ENCODE measurements at places on chromosomes 11 and 22.

- DNase-seq = peak; percentile 83
Measured at GRCh38 chr11:2305140-2305778, 3.4 kb downstream of the TSPAN32 start.

- DNase-seq = no peak
Measured at GRCh38 chr11:66878474-66878873, 21.6 kb downstream of the LRFN4 start.

DNA sequence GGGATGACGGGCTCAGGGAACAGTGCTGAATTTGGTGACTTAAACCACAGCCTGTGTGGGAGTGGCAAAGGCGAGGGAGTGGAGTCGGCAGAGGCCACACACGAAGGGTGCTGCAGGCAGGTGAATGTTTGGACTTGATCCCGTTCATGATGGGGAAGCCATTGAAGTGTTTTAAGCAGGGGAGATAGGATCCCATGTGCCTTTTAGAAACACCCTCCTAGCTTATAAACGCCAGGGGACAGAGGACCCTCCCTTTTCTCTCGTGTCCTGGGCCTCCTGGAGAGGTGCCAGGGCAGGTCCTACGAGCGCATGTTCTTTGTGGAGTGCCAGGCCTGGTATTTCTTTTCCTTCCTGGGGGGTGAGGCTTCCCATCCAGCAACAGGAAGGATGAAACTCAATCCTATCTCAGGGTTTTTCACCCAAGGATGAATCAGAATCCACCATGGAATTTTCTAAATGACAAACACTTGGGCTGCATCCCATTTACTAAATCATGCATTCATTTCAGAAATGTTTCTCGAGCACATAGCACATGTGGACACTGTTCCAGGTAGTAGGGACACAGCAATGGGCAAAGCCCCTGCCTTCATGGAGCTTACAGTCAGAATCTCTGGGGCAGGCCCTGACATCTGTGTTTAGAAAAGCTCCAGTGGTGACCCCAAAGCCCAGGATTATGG is 59.6 kb downstream of the CHRDL2 start:
- DNase-seq = no peak

- DNase-seq = no peak
Measured at GRCh38 chr11:44791316-44791925, 64.7 kb downstream of the TSPAN18 start.

DNA sequence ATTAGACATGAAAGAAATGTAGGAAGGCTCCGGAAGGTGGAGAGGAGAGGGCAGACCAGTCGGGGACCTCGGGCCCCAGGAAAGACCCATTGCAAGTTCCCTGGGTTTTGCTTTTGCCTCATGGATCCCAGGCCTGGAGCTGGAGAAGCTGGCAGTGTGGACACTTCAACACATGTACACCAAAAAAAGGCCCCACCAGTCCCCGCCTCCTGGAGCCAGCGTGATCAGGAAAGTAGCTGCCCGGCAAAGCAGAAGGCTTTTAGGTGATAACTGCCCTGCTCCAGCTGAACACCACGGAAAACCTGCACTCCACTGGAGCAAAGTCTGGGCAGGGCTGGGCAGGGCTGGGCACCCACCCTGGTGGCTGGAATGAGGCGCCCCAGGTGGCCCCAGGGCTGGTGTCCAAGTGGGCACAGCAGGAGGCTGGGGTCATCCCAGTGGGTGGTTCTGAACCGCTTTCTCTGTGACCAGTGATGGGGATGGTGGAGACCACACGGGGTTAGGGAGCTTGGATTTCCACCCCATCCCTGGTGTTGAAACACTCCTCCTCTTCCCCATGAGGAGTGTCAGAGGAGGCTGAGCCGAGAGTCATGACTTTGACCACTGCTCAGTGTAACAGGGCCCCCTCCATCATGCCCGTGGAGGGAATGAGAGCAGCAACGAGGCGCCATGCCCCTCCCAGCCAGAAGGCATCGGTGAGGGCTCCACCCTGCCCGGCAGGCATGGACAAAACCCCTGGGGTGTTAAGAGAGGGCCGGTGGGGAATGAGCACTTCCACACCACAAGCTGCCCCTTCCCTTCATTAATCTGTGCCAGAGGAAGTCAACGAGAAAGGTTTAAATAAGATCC is 16.9 kb upstream of the MUC5AC start:
- DNase-seq = no peak

- peak; percentile 1 for DNase-seq
Measured at GRCh38 chr11:103035791-103036434, 56.0 kb downstream of the DCUN1D5 start.

- no peak for DNase-seq
Measured at GRCh38 chr22:46363611-46364321, 28.3 kb downstream of the TRMU start.

- no peak for DNase-seq
Measured at GRCh38 chr22:35914665-35915476, 113.8 kb downstream of the RBFOX2 start.

DNA sequence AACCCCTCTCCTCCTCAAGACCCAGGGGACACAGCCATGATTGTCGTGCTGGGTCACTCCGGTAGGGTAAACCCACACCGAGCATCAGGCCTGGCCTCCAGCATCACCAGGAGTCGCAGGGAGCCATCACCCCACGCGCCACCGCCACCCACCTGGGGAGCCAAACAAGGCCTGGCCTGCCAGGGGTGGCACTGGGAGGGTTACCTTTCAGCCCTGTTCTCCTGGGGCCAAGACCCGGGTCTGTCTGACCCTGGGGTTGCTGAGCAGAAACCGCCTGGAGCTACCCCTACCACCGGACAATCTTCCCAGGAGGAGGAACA is 39.3 kb upstream of the NNMT start:
- no peak for DNase-seq

DNA sequence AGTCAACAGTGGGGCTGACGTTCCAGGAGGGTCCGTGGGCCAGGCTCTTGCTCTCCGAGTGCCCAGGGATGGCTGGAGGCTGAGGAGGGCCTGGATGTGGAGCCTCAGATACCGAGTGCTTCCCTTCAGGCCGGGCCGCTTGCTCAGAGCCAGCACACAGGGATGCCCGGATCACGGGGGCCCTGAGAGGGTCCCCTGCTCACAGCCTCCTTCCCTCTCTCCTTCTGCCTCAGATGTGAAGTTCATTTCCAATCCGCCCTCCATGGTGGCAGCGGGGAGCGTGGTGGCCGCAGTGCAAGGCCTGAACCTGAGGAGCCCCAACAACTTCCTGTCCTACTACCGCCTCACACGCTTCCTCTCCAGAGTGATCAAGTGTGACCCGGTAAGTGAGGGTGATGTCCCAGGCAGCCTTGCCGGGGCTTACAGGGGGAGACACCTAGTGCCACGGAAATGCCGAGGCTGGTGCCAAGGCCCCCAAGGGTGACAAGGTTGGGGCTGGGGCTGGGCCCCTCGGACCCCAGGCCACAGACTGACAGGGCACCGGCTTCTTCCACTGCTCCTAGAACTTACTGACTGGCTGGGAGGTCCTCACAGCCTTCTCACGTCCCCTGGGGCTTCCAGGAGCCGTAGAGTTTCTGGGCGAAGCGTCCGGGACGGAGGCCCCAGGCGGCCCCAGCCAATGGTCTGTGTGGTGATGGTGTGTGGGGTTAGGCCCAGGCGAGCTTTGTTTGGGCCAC is 7.0 kb downstream of the CCND1 start:
- DNase-seq = no peak

DNA sequence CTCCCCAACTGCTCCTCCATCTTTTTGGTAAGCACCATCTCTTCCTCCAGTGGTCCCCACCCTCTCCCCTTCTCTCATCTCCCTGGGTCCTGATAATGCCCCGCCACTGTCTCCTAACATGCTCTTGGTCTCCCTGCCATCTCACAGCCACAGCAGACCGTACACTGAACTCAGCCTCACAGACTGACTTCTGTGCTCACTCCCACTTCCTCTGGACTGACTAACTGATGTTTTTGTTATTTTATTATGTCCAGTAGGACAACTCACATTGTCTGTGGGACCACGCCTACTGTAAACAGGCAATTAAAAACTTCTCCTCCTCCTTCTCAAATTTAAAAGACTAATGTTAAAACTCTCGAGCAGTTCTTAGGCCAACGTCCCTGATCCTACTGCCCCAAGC is 2.6 kb upstream of the GNAZ start:
- no peak for DNase-seq

GRCh38 chr11:122663056-122663740 is 7.7 kb downstream of the UBASH3B start:
- DNase-seq = no peak

DNA sequence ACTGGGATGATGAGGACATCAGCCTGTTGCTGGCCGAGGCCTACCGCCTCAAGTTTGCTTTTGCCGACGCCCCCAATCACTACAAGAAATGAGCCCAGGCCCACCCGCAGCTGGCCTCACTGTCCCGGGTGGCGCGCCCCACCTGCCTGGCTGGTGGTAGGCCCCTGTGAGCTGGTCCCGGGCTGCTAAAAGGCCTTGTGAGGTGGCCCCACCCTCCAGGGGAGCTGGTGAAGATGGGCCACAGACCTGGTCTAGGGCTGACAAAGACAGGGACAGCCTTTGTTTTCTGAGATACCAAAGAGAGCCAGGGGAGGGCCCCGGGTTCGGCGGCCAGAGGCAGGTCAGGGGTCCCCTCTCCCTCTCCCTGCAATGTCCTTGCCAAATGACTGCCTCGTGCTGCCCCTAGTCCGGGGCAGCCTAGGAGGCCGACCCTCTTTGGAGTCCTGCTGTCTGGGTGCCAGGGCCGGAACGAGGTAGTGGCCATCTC is 411.1 kb downstream of the TBC1D22A start:
- DNase-seq = no peak

DNA sequence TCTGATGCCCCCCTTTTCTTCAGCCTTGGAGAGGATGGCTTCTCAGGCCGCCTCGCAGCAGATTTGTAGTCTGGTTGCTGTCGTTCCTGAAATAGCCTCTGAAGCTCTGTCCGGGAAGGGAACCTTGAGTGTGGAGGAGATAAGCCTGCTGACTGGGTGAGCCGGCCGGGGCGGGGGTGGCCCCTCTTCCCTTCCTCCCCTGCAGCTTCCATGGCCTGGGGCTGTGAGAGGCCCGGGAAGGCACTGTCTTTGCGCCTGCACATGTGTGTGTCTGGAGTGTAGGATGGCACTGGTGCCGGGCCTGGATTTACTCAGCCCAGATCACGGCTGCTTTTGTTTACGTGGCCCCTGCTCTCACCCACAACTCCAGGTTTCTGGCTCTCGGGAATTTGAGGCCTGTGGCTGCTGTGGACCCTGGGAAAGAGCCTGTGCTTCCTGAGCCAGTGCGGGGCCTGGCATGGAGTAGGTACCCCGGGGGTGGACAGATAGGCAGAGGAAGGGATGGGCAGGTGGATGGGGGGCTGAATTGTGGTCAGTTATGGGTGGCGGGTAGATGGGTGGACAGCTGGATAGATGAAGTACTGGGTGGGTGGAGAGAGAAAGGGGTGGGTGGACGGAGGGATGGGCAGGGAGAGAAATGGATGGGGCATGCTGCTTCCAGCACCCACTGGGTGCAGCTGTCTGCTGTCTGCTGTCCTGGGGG is 16.6 kb downstream of the KCNQ1 start:
- DNase-seq = no peak

DNA sequence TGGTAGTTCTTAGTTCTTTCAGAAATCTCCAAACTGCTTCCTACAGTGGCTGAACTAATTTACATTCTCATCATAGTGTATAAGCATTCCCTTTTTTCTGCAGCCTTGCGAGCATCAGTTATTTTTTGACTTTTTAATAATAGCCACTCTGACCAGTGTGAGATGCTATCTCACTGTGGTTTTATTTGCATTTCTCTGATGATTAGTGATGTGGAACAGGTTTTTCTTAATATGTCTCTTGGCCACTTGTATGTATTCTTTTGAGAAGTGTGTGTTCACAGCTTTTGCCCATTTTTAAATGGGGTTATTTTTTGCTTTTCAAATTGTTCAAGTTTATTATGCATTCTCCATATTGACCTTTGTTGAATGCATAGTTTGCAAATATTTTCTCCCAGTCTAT is 459.3 kb downstream of the NTM start:
- no peak for DNase-seq

GRCh38 chr22:39250838-39251237 is 6.1 kb upstream of the PDGFB start:
- no peak for DNase-seq

DNA sequence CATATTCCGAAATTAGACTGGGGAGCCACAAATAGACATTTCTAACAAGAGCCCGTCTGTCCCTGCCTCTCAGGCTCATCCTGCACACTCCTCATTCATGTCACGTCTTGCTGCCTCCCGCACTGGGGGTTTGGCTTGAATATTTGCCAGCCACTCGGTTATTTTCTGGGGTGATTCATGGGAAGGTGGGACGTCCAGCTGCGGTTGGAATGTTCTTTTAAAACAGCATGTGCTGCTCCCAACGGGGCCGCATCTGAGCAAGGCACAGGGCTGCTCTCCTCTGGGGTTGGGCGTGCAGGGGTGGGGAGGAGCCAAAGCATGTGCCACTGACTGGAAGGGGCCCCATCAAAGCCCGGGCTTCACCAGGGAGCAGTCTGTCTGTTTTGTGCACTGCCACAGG is 25.9 kb upstream of the SLC5A4 start:
- DNase-seq = no peak

DNA sequence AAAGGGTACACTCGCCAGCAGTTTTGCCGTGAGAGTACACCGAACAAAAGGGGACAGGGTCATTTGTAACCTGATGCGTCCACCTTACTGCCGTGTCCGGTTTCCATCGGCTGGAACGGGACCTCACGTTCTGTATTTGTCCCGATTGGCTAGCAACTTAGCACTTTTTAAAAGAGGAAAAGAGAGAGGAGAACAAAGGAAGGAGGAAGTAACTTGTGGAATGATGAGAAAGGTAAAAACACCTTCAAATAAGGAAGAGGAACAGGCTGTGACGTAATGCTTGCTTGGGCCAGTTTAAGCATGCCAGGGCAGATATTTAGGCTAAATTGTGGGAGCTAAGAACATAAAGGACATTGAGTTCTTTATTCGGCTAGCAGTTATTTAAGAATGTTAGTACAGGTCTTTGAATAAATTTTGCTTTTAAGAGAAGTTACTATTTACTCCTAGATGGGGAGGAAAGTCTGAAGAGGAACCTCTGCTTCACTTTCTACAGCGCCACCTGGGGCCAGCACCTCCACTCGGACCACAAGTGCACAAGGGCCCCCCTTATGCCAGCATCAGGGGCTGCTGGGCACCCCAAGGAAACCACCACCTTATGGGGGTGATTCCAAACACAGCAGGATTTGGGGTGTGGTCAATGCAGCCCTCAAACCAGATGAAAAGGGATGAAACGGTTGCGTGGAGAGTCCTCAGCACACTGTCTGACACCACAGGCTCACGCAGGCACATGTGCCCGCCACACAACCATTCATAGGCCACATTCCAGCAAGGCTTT is 5.8 kb downstream of the ARSA start:
- no peak for DNase-seq

- no peak for DNase-seq
Measured at GRCh38 chr11:118625036-118625690, 17.7 kb downstream of the PHLDB1 start.

DNA sequence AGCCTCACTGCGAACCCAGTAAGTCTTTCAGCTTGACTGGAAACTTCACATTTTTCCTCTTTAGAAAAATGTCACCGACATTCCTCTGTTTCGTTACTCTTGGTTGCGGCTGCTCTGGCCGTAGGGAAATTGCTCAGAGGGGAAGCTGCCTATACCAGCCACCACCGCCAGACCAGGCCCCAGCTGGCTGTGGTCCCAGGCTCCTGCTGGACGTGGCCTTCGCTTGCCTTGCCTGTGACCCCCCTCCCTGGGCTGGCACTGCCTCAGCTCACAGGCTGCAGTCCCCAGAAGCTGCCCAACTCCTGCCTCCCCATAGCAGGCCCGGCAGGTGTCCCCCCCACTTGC is 197.8 kb downstream of the MN1 start:
- DNase-seq = no peak

- no peak for DNase-seq
Measured at GRCh38 chr11:44766972-44767278, 40.2 kb downstream of the TSPAN18 start.

- no peak for DNase-seq
Measured at GRCh38 chr11:34223021-34223813, 117.8 kb downstream of the NAT10 start.
